ENCODE measurements at places on chromosomes 6 and 20.

- DNase-seq: no peak
These were observed 253.8 kb upstream of the STXBP5 start for GRCh38 chr6:146950351-146950835.

DNA sequence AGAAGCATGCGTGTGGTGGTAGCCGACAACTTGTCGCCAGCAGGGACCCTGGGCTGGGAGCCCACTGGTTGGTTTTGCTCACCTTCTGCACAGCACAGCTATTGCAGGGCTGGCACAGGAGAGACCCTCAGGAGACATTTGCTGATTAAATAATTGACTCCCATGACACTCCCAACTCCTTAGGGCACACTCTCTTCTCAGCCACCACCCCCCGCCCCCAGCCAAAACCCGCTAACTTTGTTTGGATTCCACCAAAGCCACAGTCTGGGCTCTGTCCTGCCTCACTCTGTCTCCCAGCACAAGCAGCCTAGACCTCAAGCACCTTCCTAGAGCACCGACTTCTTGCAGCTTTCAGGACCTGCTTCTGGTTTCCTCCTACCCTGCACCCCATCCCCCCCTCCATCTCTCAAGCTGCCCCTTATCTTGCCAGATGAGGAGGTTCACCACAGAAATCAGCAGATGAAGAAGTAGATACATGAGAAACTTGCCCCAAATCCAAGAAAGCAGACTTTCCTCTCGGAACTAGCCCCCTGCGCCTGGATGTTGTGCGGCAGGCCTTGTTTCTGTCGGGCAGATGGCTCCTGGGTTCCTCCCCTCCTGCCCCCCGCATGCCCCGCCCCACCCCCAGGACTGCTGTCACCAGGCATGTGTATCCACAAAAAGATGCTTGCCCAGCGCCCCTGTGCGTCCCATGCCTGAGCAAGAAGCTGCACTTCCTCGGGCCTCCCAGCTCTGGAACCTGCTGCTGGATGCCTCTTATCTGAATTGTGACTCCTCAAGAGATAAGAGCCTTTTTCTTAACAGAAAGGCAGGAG is 35.0 kb upstream of the CD93 start:
- no peak for DNase-seq

DNA sequence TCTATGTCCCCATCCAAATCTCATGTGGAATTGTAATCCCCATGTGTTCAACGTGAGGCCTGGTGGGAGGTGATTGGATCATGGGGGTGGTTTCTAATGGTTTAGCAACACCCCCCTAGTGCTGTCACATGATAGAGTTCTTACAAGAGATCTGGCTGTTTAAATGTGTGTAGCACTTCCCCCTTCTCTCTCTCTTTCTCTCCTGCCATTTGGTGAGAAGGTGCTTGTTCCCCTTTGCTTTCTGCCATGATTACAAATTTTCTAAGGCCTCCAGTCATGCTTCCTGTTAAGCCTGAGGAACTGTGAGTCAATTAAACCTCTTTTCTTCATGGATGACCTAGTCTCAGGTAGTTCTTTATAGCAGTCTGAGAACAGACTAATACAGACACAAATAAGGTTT is 165.4 kb downstream of the OGFRL1 start:
- no peak for DNase-seq

- DNase-seq: no peak
These were observed 338 bp downstream of the SRXN1 start for GRCh38 chr20:652615-653109.

- DNase-seq: no peak
These were observed 86.1 kb downstream of the LINC00237 start for GRCh38 chr20:21019814-21020658.

DNA sequence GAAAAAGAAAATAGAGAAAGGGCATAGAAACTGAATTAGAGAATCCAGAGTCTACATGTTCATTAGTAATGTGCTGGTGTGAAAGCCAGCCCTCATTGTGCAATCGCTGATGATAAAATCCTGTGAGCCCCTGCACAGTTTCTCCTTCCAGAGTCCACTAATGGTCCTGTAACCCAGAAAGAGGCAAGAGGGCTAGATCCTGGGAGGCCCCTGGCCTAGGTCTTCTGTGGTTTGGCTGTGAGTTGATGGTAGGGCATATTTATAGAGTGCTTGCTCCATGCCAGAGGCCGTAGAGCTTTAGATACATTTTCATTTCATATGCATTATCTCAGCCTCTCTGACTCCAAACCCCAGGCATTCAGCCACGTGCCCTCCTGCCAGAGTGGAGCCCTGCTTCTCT is 94.9 kb upstream of the MTHFD1L start:
- DNase-seq: no peak

DNA sequence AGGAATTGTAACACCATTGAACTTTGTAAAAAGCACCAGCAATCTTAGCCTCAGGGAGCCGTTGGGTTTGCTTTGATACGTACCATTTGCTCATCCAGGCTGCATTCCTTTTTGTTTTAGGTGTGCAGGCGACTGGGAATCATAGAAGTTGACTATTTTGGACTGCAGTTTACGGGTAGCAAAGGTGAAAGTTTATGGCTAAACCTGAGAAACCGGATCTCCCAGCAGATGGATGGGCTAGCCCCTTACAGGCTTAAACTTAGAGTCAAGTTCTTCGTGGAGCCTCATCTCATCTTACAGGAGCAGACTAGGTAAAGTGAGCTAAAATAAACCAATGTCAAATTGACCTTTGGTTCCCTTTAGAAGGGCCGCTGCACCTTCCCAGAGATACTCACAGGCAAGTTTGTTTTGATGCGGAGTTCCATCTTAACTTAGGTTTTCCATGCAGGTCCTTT is 1.6 kb downstream of the MYLIP start:
- no peak for DNase-seq

DNA sequence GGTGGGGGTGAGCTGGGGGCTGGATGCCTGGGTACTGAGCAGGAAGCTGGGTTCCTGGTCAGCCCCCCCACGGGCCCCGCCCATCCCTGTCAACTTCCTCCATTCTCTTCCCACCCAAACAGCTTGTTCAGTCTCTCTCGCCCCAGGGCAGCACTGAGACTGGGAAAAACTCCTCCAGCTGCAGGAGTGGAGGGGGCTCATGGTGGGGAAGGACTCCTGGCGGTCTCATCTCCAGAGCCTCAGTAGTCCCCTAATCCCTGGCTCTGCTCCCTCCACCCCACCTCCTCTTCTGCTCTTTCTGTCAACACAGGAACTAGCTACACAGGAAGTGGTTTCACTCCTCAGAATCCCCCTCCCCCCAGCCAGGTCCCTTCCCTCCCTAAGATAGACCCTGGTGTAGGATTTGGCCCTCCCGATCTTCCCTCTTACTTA is at the start of gene GPSM3:
Gene GPSM3 (minus strand): TSS at position 36 of the 432 bp plus-strand sequence. CDS start 130 bp downstream, outside the sequence.
- no peak for DNase-seq

- no peak for DNase-seq
These were observed 630.3 kb upstream of the MAN1A1 start for GRCh38 chr6:119979862-119980261.

DNA sequence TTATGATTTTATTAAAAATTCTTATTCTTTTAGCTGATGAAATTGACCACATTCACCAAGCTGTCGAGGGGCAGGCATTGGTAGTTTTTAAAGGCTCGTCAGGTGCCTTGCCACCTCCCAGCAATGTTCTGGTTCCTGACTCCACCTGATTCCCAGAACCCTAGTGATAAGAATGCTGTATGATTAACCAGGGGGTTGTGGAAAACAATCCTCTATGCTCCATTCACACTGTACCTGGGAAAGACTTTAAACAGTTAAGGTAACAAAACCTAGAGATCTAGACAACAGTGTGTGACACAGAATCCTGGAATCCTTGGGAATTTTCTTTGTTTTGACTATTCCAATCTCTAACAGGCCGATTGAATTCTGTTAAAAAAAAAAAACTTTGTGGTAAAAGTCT is 165.7 kb upstream of the OLIG3 start:
- no peak for DNase-seq

DNA sequence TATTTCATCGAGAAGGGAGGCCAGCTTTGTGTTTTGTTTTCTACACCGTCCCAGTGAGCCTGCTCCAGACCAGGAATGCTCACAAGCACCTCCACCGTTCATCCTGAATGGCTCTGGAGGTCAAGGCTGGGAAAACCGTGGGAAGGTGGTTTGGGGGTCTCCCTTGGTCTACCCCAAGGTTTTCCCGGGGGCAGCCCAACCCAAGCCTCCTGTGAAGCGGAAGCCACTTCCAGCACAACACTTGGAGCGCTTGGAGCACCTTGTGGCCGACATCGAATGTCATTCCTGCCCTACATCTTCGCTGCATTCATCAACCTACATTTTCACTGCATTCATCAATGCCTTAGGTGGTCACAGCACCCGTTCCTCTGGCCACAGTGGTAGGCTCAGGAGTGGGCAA is 255.6 kb upstream of the PMEPA1 start:
- no peak for DNase-seq

DNA sequence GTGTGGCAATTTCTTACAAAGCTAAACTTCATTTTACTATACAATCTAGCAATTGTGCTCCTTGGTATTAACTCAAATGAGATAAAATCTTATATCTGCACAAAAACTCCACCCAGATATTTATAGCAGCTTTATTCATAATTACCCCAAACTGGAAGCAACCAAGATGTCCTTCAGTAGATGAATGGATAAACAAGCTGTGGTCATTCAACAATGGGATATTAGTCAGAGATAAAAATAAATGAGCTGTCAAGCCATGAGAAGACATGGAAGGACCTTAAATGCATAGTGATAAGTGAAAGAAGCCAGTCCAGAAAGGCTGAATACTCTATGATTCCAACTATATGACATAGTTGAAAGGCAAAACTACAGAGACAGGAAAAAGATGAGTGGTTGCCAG is 98.9 kb upstream of the BMP2 start:
- no peak for DNase-seq

DNA sequence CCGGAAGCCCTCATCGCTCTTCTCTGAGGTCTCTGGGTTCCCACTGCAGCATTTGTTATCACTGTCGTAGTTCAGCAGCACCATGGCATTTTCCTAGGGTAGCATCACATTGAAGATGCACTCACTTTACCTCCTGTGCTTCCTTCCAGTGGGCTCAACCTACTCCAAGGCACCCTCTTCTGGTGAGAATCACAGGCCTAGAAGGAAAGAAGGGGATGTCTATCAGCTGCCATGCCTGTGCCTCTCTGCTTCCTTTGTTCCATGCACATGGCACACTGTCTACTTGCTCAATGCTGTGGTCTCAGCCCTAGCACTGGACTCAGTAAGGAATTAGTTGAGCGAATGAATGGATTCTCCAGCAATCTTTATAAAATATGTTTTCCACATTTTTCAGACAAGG is 22.6 kb downstream of the CST4 start:
- DNase-seq: no peak

GRCh38 chr6:34324738-34325444 is 67.6 kb downstream of the NUDT3 start:
- DNase-seq: no peak

DNA sequence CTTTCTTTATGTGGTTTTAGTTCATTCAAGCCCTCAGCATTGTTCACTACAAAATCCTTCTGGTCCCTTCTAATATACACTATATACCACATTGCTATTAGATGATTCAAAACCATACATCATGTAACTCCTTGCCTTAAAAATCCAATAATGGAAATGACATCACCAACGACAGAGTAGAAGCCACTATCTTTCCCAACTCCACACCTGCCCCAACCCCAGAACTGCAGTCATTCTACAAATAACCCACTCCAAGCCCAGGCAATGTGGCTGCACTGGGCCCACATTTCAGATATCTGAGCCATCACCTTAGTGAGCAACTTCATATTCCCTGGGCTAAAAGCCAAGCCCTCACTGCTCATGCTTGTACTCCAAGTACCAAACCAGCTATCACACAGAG is 22.6 kb upstream of the RUNX2 start:
- DNase-seq: no peak

GRCh38 chr6:13813621-13814175 is 659 bp downstream of the MCUR1 start:
- no peak for DNase-seq

GRCh38 chr20:58308680-58309527 is 611 bp upstream of the RAB22A start:
- no peak for DNase-seq

DNA sequence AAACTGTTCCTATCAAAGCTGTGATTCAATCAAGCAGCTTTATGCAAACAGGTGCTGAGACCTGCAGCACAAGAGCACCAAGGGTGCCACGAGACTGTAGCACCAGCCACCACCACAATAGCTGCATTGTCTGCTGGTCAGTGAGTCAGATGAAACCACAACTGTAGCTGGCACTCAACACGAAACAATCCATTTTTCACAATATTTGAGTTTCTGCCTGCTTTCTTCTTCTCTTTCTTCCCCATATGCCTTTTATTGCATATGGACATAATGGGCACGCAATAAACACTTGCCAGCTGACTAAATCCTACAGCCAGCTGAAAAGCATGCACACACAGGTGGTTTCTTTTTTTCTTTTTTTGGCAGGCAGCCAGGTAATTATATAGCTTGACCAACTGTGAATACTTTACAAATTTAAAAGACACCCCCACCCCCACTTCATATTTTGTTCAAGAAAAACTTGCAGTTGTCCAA is 16.6 kb downstream of the SLC2A12 start:
- DNase-seq: no peak

DNA sequence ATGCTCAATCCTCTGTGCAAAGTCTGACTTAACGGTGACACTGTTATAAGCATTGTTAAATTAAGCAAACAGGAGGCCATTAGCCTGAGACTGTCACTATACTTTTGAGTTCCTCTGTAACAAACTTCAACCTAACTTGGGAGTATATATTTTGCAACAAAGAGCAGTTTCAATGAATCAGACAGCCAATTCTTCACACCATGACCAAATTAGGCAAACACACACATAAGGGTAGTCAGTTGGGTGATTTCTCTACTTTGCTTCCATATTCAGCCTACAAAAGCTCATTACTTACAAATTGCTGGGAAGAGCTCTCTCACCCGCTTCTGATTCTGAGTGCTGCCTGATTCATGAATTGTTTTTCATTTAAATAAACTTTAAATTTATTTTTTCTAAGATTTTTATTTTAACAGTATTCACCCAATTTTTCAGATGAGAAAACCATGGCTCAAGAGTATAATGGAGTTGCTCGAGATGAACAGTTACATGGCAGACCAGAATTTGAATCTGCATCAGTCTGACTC is 60.5 kb downstream of the HACE1 start:
- DNase-seq: no peak

DNA sequence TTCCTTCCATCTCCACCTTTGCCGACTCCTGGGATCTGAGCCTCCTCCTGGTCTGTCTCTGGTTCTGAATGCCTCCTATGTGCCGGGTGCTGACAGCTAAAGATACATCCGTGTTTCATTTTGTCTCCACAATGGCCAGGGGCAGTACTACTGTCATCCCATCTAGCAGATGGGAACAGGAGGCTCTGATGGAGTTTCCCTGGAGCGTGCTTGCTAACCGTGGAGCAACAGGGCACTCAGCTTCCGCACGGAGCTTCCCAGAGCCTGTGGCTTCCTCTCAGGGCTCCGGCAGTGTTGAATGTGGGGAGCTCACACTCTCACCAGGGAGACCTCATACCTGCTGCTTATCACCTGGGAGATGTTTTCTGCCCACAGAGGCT is 11.9 kb upstream of the NPBWR2 start:
- no peak for DNase-seq

GRCh38 chr6:112835078-112835477 is 487.9 kb downstream of the RFPL4B start:
- DNase-seq: no peak

- DNase-seq: no peak
These were observed 212.3 kb upstream of the PMEPA1 start for GRCh38 chr20:57922083-57922482.

All from stimulated activated CD8-positive, alpha-beta memory T cell treated with anti-CD3 and anti-CD28 coated beads, Interleukin-2, amount 100 ng/mL, for 1 hour (primary cell).